Camera-type eye (tissue), 1 donor: ENCODE measurements at places on chromosomes 5 and 9. TPM values are rescaled to one million over a fixed set of nuclear protein-coding genes. Genes with fewer than 3 reads are reported as not detected.

Gene PCDHA13
- 9.7 TPM for total RNA-seq

Gene ZNF483
- 52.1 TPM for total RNA-seq

Gene SPAG8
- 2.9 TPM for total RNA-seq

Gene ARL14EPL
- total RNA-seq: not detected

Gene WNK2
- total RNA-seq: 89.7 TPM

Gene NREP
- total RNA-seq: 651 TPM

Gene TMEM203
- total RNA-seq: 34.2 TPM

Gene ADAMTSL2
- total RNA-seq: 4.3 TPM

Gene GABRB2
- total RNA-seq: 16.1 TPM

Gene SLC25A46
- total RNA-seq: 93.6 TPM

Gene SPAAR
- 0.33 TPM for total RNA-seq

Gene NANS
- 26.4 TPM for total RNA-seq

Gene PALM2AKAP2
- total RNA-seq: 40.9 TPM

Gene PCDHGB5
- total RNA-seq: 23.4 TPM

Gene SEC16A
- total RNA-seq: 53.3 TPM

Gene TNFSF15
- 1.0 TPM for total RNA-seq
